Renal cortical epithelial cell (primary cell): ENCODE measurements at places on chromosomes 7 and 10. TPM values are rescaled to one million over a fixed set of nuclear protein-coding genes. Genes with fewer than 3 reads are reported as not detected.

GRCh38 chr10:18582803-18583202, 68.6 kb downstream of the NSUN6 start:
- DNase-seq = no peak

- no peak for DNase-seq
Measured at GRCh38 chr10:127999297-128000129, 92.6 kb downstream of the PTPRE start.

The OR13A1 gene
- total RNA-seq = not detected in 2 replicates

The OR6V1 gene
- not detected in 2 replicates for total RNA-seq

- peak; percentile 50 for DNase-seq
Measured at GRCh38 chr10:35448687-35449662, 112.7 kb downstream of the CCNY start.

The CDC14C gene
- total RNA-seq = under 0.01 and 0.05 TPM in 2 replicates

The PRKAR2B gene
- 0.80 and 0.87 TPM in 2 replicates for total RNA-seq

The IGFBP3 gene
- 296 and 646 TPM in 2 replicates for total RNA-seq

GRCh38 chr7:91326516-91327199, 62.4 kb downstream of the FZD1 start:
- DNase-seq = no peak

GRCh38 chr10:122062831-122063674, 74.1 kb downstream of the TACC2 start:
- DNase-seq = peak; percentile 96

The HOXA13 gene
- under 0.01 TPM in 1 of 2 replicates, not detected in the other for total RNA-seq

DNA sequence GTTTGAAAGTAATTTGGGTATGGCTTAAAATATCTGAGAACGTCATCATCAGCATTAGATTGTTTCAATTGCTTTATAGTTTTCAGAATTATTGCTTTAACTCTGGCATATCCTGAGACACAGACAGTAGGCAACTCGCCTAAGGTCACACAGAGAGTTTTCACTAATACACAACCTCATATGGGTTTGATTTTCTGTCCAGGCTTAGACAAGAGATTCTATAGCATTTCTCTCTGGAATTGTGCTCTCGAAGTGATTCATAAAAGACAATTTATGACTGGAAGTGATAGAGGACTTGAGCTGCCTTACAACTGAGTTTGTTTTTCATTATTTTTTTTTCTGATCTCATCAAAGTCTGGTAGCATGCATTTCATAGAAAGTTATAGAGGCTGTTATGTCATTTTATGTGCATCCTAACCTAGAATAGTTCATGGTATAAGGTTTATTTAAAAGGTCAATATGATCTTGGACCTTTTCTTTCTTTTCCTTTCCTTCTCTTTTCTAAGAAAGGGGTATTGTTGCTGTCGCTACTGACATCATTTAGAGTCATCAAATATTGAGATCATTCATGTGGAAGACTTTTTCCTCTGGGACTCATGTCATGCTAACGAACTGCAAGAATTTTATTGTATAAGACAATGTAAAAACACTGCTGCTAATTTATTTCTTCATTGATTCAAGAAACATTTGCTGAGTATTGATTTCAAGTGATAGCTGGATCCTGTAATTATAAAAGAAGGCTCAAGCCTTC, 278.2 kb downstream of the PLXDC2 start:
- no peak for DNase-seq

DNA sequence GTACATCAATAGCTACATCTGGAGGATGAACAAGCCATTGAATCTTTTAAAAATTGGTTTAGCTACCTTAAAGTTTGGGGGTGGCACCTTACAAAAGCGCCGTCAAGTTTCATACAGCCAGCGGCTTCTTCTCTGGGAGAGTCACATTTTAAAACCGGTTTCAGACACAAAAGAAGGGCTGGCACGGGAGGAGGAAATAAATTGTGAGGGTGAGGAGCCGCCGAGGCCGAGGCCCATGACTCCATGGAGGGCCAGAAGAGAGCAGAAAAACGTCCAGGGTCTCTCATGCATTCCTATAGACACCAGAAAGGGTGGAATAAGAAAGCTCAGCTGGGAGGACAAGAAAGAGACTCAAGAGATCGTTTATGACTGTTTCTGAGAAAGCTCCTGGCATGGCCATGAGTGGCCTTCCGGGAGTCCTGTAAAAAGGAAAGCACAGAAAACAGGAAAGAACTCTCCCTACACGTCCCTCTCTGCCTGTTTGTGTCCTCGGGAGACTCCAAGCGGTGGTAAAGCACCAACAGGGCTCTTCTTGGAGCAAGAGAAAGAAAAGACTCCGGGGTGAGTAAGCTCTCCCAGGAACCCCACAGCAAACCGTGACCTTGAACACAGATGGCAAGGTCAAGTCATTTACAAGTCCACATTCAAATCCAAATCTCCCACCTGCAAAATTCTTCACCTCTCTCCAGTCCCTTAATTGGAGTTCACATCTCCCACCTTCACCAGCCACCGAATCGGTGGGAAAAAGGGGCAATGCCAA, 1.8 kb downstream of the FRAT2 start:
- DNase-seq = peak; percentile 88

DNA sequence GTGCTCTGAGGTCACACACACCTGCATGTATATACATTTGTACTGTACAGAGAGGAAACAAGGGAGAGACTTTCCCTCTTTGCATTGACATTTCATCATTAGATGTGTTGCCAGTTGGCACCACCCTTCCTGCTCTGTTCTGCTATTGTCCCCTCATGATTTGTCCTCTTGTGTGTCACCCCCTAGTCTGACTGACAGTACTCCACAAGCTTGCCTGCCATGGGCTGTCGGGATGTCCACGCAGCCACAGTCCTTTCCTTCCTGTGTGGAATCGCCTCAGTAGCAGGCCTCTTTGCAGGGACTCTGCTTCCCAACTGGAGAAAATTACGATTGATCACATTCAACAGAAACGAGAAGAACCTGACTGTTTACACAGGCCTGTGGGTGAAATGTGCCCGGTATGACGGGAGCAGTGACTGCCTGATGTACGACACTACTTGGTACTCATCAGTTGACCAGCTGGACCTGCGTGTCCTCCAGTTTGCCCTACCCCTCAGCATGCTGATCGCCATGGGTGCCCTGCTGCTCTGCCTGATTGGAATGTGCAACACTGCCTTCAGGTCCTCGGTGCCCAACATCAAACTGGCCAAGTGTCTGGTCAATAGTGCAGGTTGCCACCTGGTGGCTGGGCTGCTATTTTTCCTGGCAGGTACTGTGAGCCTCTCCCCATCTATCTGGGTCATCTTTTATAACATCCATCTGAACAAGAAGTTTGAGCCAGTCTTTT, 9.4 kb downstream of the CLDN12 start:
- peak; percentile 26 for DNase-seq

- DNase-seq = no peak
Measured at GRCh38 chr7:101728128-101728527, 89.3 kb upstream of the CUX1 start.

GRCh38 chr7:38284553-38284952, 11.1 kb upstream of the TARP start:
- DNase-seq = no peak

- no peak for DNase-seq
Measured at GRCh38 chr10:72000073-72001032, 36.2 kb downstream of the CHST3 start.

The LRRC18 gene
- total RNA-seq = not detected in 2 replicates

DNA sequence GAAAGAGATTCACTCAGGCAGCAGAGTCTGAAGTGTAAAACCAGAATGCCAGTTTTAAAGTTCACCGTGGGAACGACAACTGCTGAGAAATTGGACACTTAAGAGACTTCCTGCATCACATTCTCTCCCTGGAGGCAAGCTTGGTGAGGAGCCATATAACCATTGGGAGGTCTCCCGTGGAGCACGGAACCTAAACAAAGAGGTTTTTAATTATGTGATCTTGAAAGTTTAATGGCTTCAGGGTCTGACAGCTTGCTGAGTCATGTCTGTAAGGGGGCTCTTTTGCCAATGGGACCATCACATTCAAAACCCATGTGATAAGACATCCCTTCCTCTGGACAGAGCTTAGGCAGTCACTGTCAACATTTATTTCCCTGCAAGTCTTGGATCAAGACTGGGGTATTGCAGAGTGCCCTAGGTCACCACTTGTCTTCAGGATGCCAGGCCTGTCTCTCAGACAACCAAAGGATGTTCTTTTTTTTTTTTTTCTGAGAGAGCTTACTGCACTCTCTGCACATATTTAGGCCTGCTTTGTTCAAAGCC, 674.4 kb downstream of the TYW1 start:
- no peak for DNase-seq

DNA sequence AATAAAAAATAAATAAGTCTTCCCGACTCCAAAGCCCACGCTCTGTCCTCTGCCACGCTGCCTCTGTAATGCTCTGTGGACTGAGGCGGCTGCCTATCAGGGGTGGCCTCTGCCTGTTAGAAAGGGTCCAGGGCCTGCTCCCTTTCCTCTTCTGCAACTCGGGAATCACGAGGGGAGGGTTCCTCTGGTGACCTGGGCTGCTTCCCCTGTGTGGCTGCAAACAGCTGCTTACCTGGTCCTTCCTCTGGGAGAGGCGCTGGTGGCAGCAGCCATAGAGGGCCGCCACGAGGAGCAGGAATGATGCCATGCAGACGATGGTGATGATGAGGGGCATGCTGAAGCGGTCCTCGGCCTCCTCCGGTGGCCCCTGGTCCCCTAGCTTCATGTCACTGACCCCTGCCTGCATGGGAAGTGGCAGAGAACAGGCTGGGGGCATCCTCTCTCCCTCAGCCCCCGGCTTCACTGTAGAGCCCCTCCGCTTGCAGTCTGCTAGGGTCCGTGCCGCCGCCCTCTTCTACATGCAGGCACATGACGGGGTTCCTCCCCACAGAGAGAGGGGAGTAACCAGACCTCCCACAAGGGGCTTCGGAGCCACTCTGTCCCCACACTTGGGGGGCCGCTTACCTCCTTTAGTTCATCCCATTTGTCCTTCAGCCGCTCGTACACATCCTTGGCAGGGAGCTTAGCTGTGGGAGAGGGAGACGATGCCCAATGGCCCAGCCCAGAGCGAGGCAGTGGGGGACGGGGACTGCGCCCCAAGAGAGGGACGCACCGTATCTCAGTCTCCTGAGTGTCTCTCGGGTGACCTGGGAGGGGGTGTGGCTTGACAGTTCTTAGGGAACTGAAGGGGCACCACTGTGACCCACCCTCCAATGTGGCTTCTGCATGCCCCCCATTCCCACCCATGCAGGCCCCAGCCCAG, 50.5 kb downstream of the PODXL start:
- no peak for DNase-seq

- peak; percentile 38 for DNase-seq
Measured at GRCh38 chr7:92133133-92133736, 1.0 kb downstream of the CYP51A1 start.

DNA sequence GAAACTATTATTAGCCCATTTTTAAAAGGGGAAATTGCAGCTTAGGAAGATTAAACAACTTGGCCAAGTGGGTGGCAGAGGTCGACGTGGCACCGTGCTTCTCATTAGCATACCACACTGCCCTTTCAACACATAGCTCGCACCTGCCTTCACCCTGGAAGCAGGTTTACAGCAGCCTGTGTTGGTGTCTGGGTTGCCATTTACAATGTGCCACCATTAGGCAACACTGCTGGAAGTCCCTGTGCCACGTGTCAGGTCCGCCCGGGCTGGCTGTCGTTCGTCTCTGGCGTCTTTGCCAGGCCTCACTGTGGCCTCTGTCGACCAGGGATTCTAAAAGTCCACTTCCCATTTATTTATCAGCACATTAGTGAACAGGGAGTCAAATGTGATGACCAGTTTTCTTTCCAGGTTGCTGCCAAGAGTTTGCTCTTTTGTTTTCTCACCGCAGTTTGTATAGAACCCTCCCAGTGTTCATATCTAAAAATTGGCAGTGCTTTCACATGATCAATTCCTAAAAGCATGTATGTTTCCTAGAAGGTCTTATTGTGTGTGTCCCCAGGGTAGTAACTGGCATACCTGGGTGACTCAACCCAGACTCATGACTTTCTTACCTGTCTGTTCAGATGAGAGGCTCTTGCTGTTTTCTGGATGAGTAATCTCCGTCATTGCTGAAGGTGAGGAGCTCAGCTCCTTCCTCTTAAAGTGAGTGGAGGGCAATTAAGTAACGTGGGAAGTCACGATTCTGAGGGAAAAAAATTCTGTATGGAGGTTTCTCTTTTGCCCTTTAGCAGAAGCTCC, 9.2 kb downstream of the INSIG1 start:
- DNase-seq = peak; percentile 64

DNA sequence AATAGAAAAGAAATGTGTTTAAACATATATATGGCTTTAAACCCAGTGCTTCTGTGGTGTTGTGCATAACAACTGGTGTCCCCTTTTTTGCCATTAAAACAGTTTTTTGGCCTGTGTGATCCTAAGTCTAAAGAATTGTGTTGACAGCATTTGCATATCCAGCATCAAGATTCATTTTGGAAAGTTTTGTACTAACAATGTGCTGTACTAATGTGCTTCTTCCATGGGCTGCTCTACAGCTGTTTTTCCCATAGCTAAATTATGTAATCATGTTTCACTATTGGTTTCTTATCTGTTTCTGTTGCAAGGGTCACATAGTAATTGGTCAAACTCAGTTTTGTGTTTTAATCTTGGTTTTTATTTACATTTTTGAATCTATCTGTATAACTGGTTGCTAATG, 5.5 kb downstream of the CNNM2 start:
- no peak for DNase-seq

The ACTA2 gene
- total RNA-seq = 11.3 and 83.4 TPM in 2 replicates

DNA sequence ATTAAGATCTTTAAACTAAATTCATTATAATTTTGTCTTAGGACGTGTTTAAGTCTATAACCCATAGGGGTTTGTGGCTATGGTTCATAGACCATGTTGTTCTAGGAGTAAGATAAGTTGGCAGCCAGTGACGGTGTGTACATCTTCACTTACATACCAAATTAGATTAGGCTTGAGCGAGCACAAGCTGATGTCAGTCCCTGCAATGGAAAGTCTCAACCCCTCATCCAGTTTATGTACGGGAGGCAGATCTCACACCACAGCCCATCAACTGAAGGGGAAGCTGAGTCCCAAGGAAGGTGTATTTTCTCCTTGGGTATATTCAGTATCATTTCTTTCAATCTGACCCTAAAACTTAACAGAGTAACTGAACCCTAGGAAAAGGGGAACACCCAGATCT, 5.1 kb upstream of the SMC3 start:
- no peak for DNase-seq

DNA sequence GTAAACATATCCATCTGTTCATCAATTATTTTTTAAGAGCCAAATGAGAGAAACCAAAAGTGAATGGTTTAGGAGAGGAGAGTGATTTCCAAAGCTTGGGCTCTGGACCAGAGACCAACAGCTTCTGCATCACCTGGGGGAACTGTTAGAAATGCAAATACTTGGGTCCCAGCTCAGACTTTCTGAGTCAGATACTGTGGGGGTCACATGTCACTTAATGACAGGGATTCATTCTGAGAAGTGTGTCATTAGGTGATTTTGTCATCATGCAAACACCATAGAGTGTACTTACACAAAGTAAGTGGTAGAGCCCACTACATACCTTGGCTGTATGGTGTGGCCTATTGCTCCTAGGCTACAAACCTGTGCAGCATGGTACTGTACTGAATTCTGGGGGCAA, 128.5 kb upstream of the PRR15 start:
- peak; percentile 28 for DNase-seq

DNA sequence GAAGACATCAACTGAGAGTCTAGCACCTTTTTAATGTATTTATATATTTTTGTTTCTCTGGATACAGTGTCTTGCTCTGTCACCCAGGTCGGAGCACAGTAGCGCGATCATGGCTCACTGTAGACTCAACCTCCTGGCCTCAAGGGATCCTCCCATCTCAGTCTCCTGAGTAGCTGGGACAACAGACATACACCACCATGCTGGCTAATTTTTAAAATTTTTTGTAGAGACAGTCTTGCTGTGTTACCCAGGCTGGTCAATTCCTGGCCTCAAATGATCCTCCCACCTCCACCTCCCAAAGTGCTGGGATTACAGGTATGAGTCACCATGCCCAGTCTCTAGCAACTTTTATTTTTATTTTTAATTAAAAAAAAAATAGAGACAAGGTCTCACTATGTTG, 51.4 kb upstream of the ANLN start:
- no peak for DNase-seq

- no peak for DNase-seq
Measured at GRCh38 chr7:130930681-130931080, 196.7 kb upstream of the KLF14 start.
